AG08396 (cell line): ENCODE measurements at places on chromosomes 2 and 18.

- DNase-seq = no peak
Observed at GRCh38 chr2:149438330-149438960, 108.1 kb downstream of the LYPD6 start.

DNA sequence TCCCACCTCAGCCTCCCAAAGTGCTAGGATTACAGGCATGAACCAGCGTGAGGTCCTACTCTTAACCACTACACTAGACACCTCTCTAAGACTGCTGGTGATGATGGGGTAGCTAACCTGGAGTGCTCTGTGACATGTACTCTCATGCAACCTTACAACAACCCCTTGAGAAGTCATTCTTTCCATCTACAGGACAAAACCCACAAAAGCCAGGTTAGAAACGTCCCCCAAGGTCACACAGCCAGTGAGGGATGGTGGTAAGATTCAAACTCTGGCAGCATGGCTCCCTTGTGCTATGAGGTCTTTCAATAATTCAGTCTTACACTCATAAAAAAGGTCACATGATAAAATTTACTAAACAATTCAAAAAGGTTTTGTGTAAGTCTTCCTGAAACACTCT, 94.8 kb upstream of the SERTAD2 start:
- DNase-seq = no peak

DNA sequence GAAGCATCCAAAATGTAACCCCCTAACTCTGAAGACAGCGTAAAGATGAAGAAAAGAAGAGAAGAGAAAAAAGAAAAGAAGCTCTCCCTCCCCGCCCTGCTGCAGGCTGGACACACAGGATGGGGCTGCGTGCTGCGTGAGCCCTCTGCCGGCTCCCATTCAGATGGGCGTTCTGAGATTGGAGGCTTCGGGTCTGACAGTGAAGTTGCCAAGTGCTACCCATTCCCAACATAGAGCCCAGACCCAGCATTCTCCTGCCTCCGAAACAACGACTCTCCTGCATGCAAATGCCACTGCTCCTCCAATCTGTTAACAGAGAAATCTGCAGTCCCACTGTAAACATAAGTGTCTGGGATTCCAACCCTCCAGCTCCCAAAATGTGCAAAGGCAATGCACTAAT, 234.9 kb downstream of the BCL11A start:
- no peak for DNase-seq

DNA sequence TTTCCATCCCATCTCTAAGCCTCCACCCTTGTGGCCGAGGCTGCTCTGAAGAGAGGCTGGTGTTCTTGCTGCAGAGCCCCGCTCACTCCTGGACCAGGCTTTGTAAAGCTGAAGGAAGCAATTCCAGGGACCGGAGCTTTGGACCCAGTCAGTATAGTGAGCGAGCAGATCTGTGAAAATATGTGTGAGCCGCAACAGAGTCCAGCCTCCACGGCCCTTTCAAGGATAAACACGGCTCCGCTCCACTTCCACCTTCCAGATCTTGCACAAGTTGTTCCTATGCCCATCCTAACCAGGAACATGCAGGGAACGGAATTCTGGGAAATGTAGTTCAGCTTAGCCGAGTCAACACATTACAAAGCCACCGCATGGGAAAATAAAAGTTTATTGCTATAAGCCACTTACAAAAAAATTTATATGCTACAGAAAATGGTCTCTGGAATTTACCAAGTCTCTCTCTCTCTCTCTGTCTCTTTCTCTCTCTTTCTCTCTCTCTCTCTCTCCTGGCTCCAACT, 151.7 kb upstream of the ZNF521 start:
- peak; percentile 73 for DNase-seq

GRCh38 chr2:143175438-143175837, 46.2 kb downstream of the ARHGAP15 start:
- no peak for DNase-seq

GRCh38 chr2:236928380-236929037, 157.2 kb upstream of the COPS8 start:
- DNase-seq = no peak

DNA sequence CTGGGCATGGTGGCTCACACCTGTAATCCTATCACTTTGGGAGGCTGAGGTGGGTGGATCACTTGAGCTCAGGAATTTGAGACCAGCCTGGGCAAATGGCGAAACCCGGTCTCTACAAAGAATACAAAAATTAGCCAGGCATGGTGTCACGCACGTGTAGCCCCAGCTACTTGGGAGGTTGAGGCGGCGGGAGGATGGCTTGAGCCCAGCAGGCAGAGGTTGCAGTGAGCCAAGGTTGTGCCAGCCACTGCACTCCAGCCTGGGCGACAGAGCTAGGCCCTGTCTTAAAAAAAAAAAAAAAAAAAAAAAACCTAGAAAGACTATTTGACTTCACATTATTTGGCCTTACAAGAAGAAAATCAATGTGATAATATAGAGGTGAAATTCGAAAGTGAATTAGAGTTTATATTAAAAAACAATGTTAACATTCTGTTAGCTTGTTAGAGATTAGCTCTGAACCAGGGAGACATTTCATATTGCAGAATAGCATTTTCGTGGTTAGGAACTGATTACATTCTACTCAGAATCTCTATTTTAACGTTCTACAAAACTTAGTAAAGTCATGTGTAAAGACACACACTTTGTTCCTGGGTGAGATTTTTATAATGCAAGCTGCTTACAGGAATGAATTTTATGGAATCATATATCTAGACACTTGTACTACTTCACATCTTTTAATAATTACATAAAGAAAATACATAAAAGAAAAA, 120.5 kb downstream of the THADA start:
- no peak for DNase-seq

GRCh38 chr18:44437603-44438002, 243.1 kb upstream of the SETBP1 start:
- no peak for DNase-seq

- DNase-seq = no peak
Observed at GRCh38 chr2:179561702-179562101, 297.1 kb upstream of the SESTD1 start.

DNA sequence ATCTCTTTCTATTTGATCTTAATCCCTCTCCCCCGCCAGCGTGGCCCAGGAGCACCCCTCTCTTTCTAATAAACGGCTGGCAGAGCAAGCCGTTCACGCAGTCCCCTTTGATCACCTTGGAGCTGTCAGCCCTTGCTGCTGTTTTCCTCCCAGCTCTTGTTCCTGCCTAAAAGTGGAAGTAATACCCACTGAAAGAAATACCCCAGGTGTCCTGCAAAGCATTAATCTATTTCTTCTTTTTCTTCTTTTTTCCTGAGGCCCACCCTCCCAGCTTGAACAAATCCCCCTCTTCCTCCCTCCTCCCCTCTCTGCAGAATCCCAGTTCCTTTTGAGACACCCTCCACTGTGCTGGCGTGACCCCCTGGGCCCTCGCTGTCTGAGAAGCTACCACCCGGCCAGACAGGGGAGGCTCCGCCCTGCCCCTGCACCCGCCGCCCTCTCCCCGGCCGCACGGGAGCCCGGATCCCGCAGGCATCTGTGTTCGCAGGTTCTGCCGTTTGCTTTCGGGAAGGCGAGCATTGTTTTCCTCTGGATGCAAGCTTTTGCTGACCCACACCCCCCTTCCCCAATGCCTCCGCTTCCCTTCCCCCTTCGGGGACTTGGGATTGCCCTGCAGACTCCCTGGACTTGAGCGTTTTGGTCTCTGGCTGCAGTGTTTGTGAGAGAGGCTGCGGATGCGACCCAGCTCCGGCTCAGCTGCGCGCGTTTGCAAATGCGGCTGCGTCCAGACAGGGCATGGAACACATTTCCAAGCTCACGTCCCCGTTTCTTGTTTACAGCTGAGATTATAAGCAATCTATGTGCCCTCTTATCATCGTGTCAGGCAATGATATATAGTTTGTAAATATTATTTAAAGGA, 631.5 kb downstream of the NYAP2 start:
- DNase-seq = peak; percentile 73

DNA sequence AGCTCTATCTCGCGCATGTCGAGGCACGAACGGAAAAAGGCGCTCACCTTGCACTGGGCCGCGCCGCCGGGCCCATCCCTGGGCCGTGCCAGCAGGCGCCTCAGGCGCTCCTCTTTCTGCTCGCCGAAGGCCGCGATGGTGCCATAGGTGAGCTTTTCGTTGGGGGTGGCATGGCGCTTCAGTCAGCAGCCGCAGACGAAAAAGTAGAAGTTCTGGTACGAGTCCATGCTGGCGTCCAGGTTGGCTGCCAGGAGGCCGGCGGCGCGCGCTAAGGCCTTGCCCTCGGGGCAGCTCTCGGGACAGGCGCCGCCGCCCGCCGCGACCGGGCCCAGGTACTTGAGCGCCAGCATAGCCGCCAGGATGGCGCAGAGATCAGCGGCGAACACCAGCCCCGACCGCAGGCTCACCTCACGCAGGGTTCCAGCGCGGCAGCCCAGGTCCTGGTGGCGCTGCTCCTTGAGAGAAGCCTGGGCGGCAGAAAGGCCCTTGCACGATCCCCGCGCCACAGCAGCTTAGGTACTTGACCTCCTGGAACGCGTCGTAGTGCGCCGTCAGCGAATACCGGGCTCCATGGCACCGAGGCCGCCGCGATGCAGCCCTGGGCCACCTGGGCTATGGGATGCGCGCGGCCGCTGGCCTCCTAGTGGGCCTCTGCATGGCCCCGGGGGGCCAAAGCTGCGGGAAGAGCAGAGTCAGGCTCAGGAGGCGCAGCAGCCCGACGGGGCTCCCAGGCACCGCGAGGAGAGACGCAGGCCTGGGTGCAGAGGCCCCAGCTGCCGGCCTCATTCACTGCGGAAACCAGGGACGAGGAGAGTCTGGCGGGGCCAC, 12.8 kb downstream of the ALPG start:
- peak; percentile 12 for DNase-seq

GRCh38 chr2:20604951-20605381, 45.9 kb downstream of the HS1BP3 start:
- DNase-seq = no peak

- no peak for DNase-seq
Observed at GRCh38 chr18:10497206-10497749, 28.5 kb upstream of the NAPG start.

GRCh38 chr2:237617587-237617982, 9.8 kb upstream of the LRRFIP1 start:
- DNase-seq = no peak

DNA sequence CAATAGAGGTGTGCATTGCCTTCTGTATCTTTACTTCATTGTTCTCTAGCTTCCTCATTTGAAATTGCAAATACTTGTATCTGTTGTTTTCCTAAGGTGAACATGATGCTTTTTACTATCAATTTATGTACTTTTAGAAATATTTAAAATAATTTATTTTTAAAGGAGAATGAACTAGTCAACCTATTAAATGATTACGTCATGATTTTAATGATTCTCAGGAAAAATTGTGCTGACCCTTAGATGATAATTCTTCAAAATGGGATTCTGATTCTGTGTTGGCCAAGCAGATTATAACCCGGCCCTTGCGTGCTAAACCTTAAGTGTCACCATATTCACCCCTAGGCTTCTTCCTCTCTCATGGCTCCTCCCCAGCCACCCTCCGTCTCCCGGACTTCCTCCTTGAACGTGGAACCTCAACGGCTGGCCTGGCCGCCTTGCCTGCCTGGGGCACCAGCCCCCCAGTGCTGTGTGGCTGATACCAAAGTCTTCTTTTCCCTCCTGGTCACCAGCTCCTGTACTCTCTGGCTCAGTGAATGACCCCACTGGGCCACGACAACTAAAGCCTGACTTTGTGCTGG, 292.0 kb downstream of the GBX2 start:
- DNase-seq = no peak

- no peak for DNase-seq
Observed at GRCh38 chr18:48116873-48117630, 186.6 kb upstream of the SMAD2 start.

- DNase-seq = no peak
Observed at GRCh38 chr2:201938156-201938775, 95.4 kb upstream of the FZD7 start.

- DNase-seq = no peak
Observed at GRCh38 chr2:19664646-19665045, 237.1 kb downstream of the TTC32 start.

GRCh38 chr2:29603341-29603740, 318.0 kb downstream of the ALK start:
- DNase-seq = no peak

DNA sequence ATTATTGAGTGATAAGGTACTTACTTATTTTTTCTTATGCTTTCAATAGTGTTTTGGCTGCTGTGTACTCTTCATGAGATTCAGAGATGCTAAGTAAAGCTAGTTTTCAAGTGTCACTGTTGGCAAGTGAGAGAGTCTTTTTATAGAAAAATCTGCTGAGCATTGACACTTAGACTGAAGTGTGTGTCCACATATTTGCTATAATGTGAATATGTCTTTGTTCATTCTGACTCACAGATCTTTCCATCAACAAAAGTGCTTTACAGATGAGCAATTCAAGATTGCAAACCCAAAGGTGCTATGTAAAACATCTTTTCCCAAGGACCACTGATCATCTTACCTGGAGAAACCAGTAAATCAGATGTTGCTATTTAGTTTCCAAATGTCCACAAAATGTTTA, 410.6 kb upstream of the FIGN start:
- DNase-seq = peak; percentile 8

DNA sequence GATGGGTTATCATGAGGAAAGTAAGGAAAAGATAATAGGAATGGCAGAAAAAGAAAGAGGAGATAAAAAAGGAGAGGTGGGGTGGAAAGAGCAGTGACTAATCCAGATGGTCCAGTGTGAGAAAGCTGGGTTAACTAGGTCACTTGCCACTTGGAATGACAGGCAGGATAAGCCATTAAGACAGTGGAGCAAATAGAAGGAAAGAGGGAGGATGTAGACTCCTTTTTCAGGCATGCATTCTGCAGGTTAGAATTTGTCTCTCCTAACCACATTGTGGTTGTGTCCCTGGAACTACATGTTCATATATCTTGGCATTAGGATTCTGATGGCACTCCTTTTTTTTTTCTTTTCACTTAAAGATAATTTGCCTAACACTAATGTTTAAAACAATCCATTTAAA, 13.4 kb upstream of the NEMP2 start:
- no peak for DNase-seq

- no peak for DNase-seq
Observed at GRCh38 chr2:144432921-144433320, 87.0 kb downstream of the ZEB2 start.

GRCh38 chr2:182611009-182611408, 105.0 kb upstream of the DNAJC10 start:
- no peak for DNase-seq
